ENCODE measurements at places on chromosomes 16 and 17. TPM values are rescaled to one million over a fixed set of nuclear protein-coding genes. Genes with fewer than 3 reads are reported as not detected.

Gene DHRS7C
- not detected for polyA plus RNA-seq

Gene C1QTNF8
- not detected for polyA plus RNA-seq

Gene CDRT15
- not detected for polyA plus RNA-seq

Gene ARHGDIG
- 14.1 TPM for polyA plus RNA-seq

Gene CCL7
- not detected for polyA plus RNA-seq

Gene ACSM2A
- not detected for polyA plus RNA-seq

Gene STH
- not detected for polyA plus RNA-seq

Gene HOXB7
- polyA plus RNA-seq: 4.3 TPM

Gene P2RX1
- polyA plus RNA-seq: 53.4 TPM

Gene KRT34
- polyA plus RNA-seq: not detected

Gene TTYH2
- polyA plus RNA-seq: not detected

Gene LYRM1
- polyA plus RNA-seq: 53.0 TPM

Gene CFAP97D1
- polyA plus RNA-seq: not detected

Gene CEMP1
- 1.4 TPM for polyA plus RNA-seq

Gene CHD9NB
- 0.83 TPM for polyA plus RNA-seq

Gene CDC42EP4
- 46.5 TPM for polyA plus RNA-seq

Gene SYT17
- polyA plus RNA-seq: 4.1 TPM

Gene SOST
- not detected for polyA plus RNA-seq

Gene NAGS
- 54.9 TPM for polyA plus RNA-seq

Gene RNF112
- polyA plus RNA-seq: 1.1 TPM

Data from small intestine (tissue), 16 donors.